Islet precursor cell (in vitro differentiated cells): ENCODE measurements at places on chromosomes 6 and 20.
A peak's percentile ranks its signal among the peaks of the same experiment; 100 is the strongest.

- no peak for DNase-seq
Observed at GRCh38 chr6:15927531-15928225, 201.2 kb upstream of the MYLIP start.

DNA sequence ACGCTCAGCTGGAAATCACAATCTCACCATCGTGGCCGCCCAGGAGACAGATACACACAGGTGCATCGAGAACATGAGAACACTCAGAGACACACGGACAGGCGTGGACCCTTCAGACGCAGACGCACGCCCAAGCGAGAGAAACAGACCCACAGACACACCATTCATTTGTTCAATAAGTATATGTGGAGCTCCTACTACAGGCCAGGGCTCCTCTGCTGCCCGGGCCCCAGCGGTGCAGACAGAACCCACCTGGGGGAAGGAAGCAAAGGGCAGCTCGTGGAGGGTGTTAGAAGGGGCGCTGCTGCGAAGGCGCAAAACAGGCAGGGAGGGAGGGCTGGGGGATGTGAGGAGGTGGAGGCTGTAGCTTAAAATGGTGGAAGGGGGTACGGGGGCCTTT, 39.2 kb downstream of the SRC start:
- DNase-seq: peak; percentile 42

GRCh38 chr6:163828038-163828795, 413.7 kb downstream of the QKI start:
- peak; percentile 66 for DNase-seq

DNA sequence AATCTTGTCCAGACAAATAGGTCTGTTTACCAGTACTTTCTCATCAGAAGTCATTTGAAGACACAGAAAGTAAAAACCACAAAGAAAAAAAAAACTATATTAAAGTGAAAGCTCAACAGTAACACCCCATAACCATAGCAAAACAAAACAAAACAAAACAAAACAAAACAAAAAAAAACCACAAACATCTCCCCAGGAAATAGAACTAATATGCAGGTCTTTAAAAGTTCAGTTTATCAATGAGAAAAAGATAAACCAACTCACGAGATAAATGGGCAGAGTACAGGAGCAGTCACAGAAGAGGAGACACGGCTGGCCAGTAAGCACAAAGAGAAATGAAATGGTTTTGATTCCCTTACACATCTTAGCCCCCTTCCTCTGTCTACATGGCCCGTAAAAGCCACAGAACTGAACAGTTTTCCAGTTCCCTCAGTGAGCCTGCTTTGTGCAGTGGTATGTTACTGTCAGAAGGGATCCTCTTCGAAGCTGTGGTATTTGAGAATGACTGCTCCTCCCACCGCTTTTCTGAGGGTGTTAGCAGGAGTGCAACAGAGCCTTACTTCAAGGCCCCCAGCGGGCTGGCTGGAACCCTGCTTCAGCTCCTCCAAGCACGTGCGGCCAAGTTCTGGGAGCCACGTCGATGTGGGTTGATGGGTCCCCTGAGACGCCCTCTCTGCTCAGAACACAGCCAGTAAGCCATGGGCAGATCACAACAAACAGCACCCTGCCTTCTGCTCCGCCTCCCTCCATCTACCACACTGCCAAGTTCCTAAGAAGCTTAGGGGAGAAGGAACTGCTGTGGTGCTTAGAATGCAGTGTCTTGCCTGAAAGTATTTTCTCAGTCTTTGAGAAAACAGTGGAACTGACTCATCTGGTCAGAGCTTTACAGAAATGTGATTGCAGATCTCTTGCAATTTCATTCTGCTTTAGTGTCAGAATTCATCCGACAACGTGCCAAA, 14.0 kb downstream of the UST start:
- DNase-seq: peak; percentile 84

GRCh38 chr6:158255275-158255988, 56.8 kb upstream of the TULP4 start:
- peak; percentile 36 for DNase-seq
